Cardiac fibroblast (primary cell): ENCODE measurements at places on chromosomes 12 and 14.

DNA sequence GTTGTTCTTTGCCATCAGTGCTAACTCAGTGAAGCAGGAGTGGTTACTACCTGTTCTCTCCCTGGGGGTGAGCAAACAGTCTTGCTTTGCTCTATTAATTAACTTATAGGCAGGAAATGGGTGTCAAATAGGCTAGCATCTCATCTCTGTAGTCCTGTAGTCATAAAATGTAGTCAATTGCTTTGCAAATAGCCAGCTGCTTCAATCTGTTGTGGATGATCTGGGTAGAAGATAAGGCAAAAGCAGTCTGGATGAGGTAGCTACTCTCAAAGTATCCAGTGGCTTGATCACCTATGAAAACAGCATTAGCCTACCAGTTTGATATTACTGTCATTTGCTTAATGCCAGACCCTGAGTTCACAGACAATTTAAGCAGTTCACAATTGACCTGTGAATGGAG is 369.0 kb upstream of the TMTC1 start:
- DNase-seq = no peak

DNA sequence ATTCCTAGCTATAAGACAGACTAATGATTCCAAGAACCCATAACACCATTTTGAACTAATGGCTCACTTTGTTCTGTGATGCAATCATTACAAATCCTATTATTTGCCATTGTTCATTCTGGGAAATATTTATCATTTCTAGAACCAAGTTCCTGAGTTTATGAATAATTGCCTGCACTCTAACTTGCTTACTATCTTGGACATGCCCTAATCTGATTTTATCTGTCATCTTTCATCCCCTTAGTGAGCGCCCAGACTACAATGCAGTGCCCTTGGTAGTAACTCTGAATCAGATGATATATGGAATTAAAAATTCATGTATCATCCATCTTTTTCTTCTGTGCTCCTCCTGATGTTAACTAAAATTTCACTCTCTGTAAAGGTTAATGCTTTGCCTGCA is 703.1 kb upstream of the MDGA2 start:
- DNase-seq = no peak

DNA sequence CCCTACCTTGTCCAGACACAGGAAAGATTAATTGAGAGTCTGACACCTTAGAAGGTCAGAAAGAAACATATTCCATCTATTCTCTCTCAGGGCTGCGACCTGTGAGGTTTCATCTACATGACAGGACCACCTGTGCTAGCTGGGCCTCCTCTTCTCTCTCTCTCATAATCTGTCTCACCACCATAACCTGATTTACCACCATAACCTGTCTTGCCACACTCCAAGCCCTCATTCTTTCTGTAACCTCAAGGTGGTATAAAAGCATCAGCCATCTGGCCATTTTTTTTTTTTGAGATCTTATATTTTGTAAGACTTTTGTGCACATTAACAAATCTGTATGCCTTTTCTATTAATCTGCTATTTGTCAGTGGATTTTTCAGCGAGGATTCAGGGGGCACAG is 75.5 kb downstream of the ACADS start:
- DNase-seq = no peak

GRCh38 chr12:92218394-92219077 is 72.9 kb upstream of the BTG1 start:
- DNase-seq = peak; percentile 7

DNA sequence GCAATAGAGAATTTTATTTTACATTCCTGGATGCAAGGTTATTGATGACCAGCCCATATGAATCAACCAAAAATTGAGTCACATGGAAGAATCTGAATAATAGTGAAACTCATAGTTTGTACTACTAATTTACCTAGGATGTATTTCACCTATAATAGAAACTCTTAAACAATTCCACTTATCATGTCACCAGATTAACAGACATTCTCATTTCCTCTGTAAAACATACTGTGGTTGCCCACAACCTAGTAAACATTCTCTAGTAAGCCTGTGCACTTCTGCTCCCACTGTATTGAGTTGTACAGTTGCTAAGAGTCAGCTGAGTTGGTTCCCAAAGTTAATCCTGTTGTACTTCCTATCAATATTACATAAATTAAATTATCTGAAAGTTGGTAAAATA is 196.6 kb upstream of the TMTC1 start:
- no peak for DNase-seq
